Cardiac atrium fibroblast (primary cell): ENCODE measurements at places on chromosomes 11 and 22. TPM values are rescaled to one million over a fixed set of nuclear protein-coding genes. Genes with fewer than 3 reads are reported as not detected.

The CCDC116 gene
- total RNA-seq = 0.16 TPM in 1 of 2 replicates, not detected in the other

The SUSD2 gene
- 25.3 and 54.0 TPM in 2 replicates for total RNA-seq

The MIAT gene
- 0.18 and 0.32 TPM in 2 replicates for total RNA-seq

The C11orf71 gene
- 1.3 and 2.9 TPM in 2 replicates for total RNA-seq

The MYRF gene
- total RNA-seq = 2.3 and 3.4 TPM in 2 replicates

The POU2AF3 gene
- total RNA-seq = not detected in 2 replicates

The CCND1 gene
- total RNA-seq = 69.3 and 72.6 TPM in 2 replicates

The SPON1 gene
- 30.7 and 52.2 TPM in 2 replicates for total RNA-seq

The DGAT2 gene
- 3.8 and 5.7 TPM in 2 replicates for total RNA-seq

The OR51B4 gene
- not detected in 2 replicates for total RNA-seq

The MAJIN gene
- total RNA-seq = not detected in 2 replicates

The FOLR2 gene
- not detected in 2 replicates for total RNA-seq

The SCT gene
- not detected in 2 replicates for total RNA-seq

The H19 gene
- 2,200 and 5,783 TPM in 2 replicates for total RNA-seq

The NCF4 gene
- total RNA-seq = not detected in 2 replicates

The TMEM191C gene
- 0.32 and 0.54 TPM in 2 replicates for total RNA-seq

The PRR5L gene
- total RNA-seq = 4.5 and 21.5 TPM in 2 replicates

The TCIRG1 gene
- 87.0 and 105 TPM in 2 replicates for total RNA-seq

The DHCR7 gene
- 38.3 and 109 TPM in 2 replicates for total RNA-seq

The OR5B21 gene
- total RNA-seq = not detected in 2 replicates

The ASCC2 gene
- 17.0 and 18.3 TPM in 2 replicates for total RNA-seq
